SHP77 (cell line): ENCODE measurements at places on chromosomes 16 and 17.

DNA sequence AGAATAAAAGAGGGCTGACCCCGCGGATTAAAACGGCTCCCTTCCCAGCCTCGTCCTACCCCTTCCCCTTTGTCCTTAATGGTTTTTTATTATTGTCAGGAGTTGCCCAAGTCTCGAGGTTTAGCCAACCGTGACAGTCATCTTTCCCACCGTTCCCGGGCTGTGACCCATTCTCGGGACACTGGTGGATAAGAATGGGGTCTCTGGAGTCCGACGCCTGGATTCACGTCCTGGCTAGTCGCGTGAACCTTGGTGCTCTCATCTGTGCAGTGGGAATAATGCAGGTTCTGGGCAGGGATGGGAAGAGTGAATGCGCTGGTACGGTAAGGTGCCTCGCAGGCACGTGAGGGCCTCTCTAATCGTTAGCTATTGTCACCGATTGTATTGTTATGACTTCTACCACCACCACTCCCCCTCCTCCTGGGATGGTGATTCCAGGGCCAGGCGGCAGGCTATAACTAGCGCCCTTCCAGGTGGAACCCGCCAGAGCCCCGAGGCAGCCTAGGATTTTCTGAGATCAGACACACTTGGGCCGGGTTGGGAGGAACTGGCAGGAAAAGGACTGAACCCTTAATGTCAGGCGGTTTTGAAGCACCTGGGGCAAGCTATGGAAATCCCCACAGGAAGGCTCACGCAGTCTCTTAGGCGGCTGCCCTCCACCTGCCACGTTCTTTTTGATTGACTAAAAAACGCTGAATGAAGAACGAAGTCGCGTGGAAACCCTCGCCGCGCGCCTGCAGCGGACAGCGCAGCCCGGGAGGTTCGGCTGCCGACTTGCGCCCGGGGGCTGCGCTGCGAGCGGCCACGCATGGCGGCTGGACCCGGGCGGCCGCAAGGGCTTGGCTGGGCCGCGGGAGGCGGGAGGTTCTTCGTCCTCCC lies 2.7 kb downstream of the HS3ST3B1 start:
- no peak for DNase-seq

DNA sequence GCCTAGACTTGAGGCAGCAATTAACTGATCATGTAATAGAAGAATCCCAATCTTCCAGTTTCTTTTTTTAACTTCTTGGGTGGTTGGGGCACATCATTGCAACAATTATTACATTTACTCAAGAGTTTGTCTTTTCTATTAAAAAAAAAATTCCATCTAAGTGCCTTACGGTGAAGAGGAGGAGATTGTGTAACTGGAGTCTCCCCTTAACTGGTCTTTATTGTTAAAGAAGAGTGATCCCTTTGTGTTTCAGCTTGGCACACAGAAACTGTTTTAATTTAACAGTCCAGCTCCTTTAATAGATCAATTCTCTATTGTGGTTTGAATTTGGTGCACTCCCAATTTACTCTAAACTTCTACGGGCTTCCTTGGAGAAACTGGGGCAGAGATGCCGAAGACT lies 75.2 kb downstream of the FTO start:
- DNase-seq, result no peak

DNA sequence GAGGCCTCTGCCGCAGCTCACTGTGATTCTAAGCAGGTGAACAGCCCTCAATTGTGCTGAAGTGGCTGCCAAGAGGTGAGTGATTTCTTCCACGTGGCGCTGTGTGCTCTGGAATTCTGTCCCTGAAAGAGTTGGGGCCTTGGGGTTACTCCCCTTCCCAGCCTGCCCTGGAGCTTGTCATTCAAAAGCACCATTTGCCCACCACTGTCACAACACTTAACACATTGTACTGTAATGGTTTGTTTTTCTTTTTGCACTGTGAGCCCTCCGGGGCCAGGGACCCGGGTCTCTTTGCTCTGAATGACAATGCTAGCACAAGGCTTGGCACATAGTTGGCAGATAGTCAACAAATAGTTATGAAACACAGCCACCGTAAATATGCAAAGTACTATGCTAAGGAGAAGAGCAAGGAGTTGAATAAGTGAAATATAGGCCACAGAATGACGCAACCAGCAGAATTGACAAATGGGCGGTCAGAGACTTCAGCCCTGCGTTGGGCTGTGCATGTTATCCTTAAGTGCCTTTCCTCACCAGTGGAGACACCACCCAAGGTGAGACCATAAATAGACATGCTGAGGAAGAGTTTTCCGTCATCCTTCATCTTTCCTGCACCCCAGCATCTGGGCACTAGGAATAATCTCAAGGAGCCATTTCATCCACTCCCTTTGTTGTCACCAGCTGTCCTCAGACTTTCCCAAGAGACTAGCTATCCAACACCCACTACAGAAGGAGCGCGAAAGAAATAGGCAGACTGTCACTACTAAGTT lies 112.0 kb upstream of the DNAH9 start:
- DNase-seq, result no peak

- DNase-seq, result no peak
Observed at GRCh38 chr17:31096106-31096436, 1.3 kb downstream of the NF1 start.

DNA sequence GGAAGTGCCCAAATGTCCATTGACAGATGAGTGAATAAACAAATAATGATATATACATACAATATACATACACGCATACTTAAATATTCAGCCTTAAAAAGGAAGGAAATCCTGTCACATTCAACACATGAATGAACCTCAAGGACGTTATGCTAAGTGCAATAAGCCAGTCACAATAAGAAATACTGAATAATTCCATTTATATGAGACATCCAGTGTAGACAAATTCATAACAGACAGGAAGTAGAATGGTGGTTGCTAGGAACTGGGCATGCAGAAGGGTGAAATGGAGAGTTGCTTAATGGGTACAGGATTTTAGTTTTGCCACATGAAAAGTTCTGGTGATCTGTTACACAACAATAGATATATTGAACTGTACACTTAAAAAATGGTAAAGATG lies 8.8 kb upstream of the ITGB4 start:
- DNase-seq, result no peak

GRCh38 chr16:75005697-75006096 lies 6.9 kb downstream of the ZNRF1 start:
- DNase-seq, result no peak

DNA sequence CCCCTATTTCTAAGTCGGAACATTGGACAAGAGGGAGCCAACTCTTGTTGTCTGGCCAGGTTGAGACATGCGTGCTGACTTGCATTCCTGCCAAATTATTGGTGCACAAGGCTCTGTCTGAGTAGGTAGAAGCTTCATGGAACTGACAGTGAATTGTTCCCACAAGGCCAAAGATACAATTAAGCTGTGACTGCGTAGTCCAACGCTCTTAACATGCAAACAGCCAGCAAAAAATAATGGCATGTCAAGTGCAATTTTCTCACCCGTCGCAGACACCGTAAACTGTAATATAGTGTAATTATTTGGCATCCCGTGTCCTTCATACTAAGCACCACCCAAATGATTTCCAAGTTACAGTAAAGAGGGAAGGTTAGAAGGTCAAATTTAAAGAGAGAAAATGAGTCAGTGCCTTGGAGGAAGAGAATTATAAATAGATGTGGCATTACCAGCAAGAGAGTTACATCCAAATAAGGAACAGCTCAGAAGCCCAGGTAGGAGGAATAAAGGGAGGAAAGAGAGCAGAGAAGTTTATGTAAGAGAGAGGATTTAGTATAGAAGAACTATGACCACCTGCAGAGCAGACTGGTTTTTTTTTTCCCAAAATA lies 21.8 kb downstream of the CDH8 start:
- DNase-seq, result no peak

DNA sequence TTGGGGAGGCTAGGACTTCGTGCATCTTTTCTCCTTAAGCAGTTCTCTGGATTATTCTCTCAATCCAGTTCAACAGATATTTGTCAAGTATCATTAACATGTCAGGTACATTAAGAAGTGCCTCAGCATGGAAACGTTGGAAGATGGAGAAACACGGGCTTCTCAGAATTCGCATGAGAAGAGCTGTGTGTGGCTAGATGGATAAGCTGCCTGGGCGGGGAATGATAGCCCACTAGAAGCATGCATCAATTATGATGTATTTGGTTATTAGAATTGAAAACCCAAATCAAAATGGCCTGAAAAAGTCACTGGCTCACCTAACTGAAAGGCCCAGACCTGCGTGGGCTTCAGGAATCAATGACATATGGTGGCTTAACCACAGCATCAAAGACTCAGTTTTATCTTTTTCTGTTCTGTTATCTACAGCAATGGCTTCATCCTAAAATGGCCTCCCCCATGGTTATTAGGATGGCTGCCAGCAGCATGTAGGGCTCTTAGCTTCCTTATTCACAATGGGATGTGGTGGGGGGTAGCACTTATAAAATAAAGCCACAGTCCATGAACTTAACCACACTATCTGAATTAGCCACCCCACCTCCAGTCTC lies 43.9 kb downstream of the MMD start:
- no peak for DNase-seq

GRCh38 chr16:74867281-74867849 lies 92.7 kb upstream of the FA2H start:
- no peak for DNase-seq

- no peak for DNase-seq
Observed at GRCh38 chr17:1251866-1252608, 18.2 kb upstream of the BHLHA9 start.

DNA sequence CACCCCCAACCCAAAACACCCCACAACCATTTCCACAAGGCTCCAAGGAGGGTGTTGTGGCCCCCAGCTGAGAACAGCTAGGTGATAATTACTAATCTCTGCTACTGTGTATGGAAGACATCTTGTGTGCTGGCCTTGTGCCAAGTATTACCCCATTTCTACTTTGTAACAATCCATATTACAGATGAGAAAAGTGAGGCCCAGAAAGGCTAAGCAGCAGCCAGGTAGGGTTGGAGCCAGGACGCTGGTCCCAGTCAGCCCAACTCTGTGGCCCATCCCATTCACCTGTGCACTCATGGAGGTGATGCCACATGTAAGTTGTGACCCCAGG lies 12.4 kb upstream of the PEMT start:
- no peak for DNase-seq

DNA sequence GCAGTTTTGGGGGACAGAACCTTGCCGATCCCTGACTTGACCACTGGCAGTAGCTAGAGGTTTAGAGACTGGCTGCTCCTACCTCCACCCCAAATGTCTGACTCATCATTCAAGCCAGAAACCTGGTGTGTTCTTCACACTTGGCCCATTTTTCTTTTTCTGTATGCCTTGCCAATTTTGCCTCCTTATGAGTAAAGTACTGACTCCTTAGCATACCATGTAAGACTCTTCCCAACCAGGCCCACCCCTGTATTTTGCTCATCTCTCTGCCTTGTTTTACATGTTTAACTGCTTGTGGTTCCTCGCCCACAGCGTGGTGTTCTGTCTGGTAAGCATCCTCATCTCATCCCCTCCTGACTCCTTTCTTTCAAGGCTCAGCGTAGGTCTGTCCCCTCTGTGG lies 37.9 kb downstream of the NUP88 start:
- no peak for DNase-seq

GRCh38 chr16:69522041-69522578 lies 43.7 kb upstream of the NFAT5 start:
- DNase-seq, result no peak

- no peak for DNase-seq
Observed at GRCh38 chr17:68248199-68248825, 469 bp downstream of the AMZ2 start.

GRCh38 chr17:34542700-34543336 lies 36.6 kb upstream of the TMEM132E start:
- DNase-seq, result no peak

- peak; percentile 55 for DNase-seq
Observed at GRCh38 chr17:54992797-54993639, 24.5 kb downstream of the STXBP4 start.

- DNase-seq, result no peak
Observed at GRCh38 chr16:47713225-47713595, 252.1 kb downstream of the PHKB start.

DNA sequence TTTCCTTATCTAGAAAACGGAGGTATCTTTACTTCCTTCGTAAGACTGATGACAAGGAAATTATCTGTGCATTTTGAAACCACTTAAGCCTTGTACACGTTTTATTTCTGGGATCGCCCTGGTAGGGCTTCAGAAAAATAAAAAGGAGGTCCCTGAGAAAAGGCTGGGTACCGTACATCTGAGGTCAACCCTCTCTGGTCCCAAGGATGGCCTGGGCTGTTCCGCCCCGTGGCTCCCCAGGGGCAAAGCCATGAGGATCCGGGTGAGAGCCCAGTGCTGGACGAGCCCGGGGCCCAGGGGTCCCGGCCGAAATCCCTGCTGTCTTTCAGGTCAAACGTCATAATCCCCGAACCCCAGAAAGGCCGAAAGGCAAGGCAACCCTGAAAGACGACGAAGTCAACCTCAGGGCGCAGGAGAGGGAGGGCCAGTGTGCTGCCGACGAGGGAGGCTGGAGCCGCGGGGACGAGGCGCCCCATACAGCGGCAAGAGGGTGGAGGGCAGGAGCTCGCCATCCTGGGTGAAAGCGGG lies 656 bp upstream of the FUS start:
- no peak for DNase-seq

DNA sequence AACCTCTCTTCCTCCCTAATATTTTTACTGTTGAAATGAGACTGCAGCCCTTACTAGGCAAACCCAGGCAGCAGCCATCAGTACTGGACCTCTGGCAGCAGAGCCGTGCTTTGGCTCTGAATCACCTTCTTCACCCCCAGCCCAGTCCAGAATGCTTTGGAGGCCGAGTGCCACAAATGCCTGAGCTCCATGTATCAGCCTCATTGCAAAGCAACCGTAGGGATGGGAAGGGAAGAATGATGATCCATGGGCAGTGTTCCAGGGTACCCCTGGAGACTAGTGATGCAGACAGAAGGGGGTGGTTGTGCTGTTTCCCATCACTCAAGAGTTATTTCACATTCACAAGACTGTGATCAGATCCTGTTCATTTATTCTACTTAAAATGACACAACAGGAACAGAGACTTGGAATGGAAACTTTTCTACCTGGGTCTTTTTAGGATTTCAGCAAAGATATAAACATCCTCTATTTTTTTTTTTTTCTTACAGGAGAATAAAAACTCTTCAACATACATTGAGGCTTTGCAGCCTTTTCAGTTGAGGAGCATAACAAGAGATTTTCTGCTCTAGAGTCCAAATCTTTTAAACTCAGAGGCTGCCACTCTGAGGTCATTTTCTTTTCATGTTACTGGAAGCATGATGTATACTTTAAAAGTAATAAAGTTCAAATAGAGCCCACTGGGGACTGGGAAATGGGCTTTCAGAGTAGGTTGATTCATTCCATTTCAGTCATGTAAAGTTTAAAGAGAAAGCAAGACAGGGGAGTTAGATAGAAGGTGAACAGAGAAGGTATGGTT lies 138.3 kb downstream of the KCNJ2 start:
- DNase-seq, result no peak

GRCh38 chr16:77414752-77415231 lies 20.0 kb downstream of the ADAMTS18 start:
- no peak for DNase-seq

DNA sequence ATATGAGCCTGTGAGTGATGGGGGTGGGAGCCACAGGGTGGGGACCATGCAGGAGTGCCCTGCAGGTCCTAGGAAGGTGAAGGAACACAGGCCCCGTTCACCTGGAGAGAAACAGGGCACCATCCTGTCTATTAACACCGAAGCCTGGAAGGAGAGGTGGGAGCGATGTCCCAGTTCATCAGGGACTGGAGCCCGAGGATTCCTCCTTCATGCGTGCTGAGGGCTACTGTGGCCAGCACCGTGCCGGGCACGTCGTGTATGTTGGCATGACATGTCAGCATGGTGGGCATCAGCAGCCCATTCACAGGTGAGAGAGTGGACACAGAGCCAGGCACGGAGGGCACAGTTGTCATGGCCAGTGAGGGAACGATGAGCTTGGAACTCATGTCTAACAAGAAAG lies 1.4 kb downstream of the WFIKKN2 start:
- no peak for DNase-seq

- DNase-seq, result no peak
Observed at GRCh38 chr17:44309472-44309871, 1.1 kb downstream of the RUNDC3A start.
